ENCODE measurements at places on chromosomes 11 and 22. TPM values are rescaled to one million over a fixed set of nuclear protein-coding genes. Genes with fewer than 3 reads are reported as not detected.

DNA sequence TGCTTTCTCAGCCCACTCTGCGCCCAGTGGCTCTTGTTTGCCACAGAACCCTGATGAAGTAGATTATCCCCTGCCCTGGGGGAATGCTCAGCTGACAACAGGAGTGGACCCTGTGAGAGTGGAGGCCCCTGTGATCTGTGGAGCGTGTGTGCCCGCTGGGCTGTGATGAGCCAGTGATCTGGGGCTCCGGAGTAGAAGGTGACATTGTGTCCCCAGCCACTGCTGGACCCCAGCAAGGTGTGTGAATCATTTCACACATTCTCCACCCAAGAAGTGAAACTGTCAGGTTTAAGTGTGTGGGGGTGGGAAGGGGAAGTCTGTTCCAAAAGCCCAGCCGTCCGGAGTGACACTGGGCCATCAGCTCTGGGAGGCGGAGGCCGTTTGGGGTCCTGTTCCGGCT, 33.1 kb upstream of the GRAMD4 start:
- H3K36me3 ChIP-seq = no peaks in the 10 kb centered on the region
- no peak overlapping the region for H3K27ac ChIP-seq
- H3K4me1 ChIP-seq = peaks cover 16% of the 10 kb centered on the region
- no peak for DNase-seq

LRFN4 gene
- 67.1 TPM for total RNA-seq

DNA sequence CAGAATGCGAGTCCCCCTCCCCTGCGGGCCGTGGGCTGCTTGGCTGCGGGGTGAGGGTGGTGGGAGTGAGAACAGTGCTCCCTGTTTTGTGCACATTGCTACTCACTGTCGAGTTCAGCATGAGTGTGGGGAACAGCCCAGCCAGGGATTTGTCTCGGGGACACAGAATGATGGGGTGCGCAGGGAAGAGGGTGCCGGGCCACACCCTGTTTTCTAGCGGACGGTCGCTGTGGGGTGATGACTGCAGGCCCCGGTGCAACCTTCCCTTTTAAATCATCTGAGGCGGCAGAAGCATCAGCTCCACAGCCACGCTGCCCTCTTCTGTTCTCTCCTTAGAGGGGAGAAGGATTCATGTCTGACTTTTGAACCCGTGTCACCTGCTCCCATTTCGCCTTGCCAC, 1051.2 kb downstream of the TBC1D22A start:
- no peak overlapping the region for H3K4me3 ChIP-seq
- no peak for DNase-seq
- no peak overlapping the region for H3K27ac ChIP-seq
- peaks cover 5% of the 10 kb centered on the region for H3K27me3 ChIP-seq
- peaks cover 11% of the 10 kb centered on the region for H3K36me3 ChIP-seq

GRCh38 chr22:17891481-17892167, 117.4 kb upstream of the BID start:
- H3K4me1 ChIP-seq = peaks cover 35% of the 10 kb centered on the region
- peak; percentile 66 for DNase-seq
- H3K4me3 ChIP-seq = peak overlapping the region; percentile 19

GLB1L3 gene
- 0.83 TPM for total RNA-seq

DNA sequence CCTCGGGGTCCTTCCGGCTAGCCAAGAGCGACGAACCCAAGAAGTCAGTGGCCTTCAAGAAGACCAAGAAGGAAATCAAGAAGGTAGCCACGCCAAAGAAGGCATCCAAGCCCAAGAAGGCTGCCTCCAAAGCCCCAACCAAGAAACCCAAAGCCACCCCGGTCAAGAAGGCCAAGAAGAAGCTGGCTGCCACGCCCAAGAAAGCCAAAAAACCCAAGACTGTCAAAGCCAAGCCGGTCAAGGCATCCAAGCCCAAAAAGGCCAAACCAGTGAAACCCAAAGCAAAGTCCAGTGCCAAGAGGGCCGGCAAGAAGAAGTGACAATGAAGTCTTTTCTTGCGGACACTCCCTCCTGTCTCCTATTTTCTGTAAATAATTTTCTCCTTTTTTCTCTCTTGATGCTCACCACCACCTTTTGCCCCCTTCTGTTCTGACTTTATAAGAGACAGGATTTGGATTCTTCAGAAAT, 1.9 kb upstream of the GCAT start:
- no peaks in the 10 kb centered on the region for H3K36me3 ChIP-seq
- H3K4me1 ChIP-seq = peaks cover 14% of the 10 kb centered on the region
- H3K27ac ChIP-seq = peak overlapping the region; percentile 87
- peak overlapping the region; percentile 95 for H3K4me3 ChIP-seq
